Activated CD4-positive, alpha-beta T cell treated with anti-CD3 and anti-CD28 coated beads for 4 hours (primary cell): ENCODE measurements at places on chromosomes 7 and 10.

DNA sequence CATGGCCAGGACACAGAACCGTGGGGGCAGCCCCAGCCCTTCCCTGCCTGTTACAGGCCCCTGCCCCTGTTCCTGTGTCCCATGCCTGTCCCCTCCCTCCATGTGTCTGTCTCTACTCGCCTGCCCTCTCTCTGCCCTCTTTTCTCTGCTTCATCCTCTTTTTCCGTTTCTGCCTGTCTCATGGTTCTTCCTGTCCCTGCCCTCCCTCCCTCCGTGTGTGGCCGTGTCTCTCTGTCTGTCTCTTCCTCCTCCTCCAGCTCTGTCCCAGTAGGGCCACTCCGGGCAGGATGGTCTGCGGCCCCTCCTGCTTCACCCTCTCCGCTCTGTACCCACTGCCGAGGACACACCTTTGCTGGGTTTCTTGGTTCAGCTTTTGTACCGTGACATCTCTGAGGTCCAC lies 137.4 kb downstream of the FAM53B start:
- DNase-seq, result no peak

- DNase-seq, result no peak
Measured at GRCh38 chr10:95245425-95246055, 45.3 kb downstream of the PDLIM1 start.

GRCh38 chr10:133393401-133394063 lies 425 bp upstream of the MTG1 start:
- peak; percentile 93 for DNase-seq

GRCh38 chr7:7228472-7228871 lies 46.1 kb downstream of the C1GALT1 start:
- no peak for DNase-seq

GRCh38 chr7:77247206-77247850 lies 47.7 kb upstream of the FGL2 start:
- peak; percentile 91 for DNase-seq
